ENCODE measurements at places on chromosomes 5 and 9.
A peak's percentile ranks its signal among the peaks of the same experiment; 100 is the strongest.

DNA sequence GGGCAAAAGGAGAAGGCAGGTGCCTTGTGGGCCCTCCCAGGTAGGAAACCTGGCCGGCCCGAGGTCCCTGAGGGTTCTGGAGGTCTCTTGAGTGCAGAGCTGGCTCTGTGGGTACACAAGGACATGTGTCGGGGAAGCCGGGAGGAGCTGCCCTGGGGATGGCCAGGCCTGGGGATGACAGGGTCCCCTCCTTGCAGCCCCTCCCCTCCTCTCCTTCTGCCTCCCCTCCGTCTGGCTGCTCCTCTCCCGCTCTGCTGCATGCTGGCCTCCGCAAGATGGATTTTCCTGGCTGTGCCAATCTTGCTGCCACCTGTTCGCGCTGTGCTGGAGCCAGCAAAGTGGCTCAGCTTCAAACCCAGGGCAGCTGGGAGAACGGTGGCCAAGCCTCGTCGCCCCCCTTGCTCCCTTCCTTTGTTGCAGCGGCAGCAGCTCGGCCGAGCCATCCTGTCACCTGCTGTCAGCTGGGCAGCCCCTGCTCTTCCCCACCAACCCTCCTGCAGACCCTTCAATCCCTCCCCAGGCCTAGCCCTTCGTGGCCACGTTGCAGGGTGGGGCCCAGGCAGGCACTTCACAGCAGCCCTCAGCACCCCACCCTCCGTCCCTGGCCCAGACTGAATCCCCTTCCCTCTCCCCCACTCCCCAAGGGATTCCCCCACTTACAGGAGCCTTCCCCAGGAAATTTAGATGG, 17.6 kb upstream of the UNC5A start:
- DNase-seq = no peak

GRCh38 chr5:180376511-180376910, 23.4 kb upstream of the GFPT2 start:
- DNase-seq = no peak

DNA sequence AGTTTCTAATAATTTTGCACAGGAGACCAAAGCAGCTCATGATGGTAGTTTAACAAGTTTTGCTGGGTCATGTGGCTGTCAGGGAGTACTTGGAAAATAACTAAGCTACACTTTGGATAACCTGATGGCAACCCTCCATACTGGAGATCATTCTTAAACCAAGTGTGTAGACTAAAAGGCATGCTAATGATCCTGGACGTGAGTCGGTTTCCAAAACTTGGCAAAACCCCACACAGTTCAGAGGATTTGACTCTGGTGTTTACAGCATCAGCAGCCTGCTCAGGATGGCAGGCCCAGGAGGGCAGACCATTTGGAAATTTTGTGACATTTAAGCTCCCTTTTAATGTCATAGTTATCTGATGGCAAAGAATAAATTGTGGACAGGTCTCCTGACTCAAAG, 196.5 kb upstream of the EFNA5 start:
- DNase-seq = peak; percentile 35

DNA sequence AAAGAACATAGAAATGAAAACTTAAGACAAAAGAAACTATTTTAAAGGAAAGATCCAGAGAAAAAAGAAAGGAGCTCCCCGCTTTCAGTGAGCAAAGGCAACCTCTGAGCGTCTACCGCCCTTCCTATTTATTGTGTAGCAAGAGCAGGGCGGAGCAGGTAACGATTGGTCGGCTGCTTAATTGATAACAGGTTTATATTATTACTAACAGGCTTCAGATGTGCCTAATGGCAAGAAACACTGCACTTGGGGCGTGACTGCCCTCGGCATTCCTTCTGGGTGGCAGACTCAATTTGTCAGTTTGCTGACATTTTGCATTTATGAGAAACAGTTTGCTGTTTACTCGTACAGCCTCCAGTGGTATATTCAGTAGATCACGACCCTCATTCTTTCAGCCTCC, 482.7 kb upstream of the C9orf72 start:
- DNase-seq = no peak

GRCh38 chr5:106474066-106474465, 1196.7 kb downstream of the EFNA5 start:
- no peak for DNase-seq

GRCh38 chr5:57862471-57862911, 379.9 kb upstream of the ACTBL2 start:
- peak; percentile 69 for DNase-seq

DNA sequence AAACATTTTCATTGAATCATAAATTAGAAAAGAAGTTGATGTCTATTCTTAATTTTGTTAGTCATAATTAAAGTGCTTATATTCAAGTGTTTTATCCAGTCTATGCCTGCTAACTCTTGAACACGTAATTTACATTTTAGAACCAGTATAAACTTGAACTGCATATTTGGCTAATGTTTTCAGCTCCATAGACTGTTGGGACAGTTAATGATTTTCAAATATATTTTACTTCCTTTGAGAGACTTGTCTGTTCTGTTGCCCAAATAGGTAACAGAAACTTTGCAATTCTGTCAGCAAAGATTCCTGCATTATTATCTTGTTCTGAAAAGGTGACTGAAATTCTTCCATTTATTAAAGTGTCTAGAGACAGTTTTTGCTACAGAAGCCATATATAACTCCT, 7.8 kb downstream of the ITGA2 start:
- DNase-seq = no peak

DNA sequence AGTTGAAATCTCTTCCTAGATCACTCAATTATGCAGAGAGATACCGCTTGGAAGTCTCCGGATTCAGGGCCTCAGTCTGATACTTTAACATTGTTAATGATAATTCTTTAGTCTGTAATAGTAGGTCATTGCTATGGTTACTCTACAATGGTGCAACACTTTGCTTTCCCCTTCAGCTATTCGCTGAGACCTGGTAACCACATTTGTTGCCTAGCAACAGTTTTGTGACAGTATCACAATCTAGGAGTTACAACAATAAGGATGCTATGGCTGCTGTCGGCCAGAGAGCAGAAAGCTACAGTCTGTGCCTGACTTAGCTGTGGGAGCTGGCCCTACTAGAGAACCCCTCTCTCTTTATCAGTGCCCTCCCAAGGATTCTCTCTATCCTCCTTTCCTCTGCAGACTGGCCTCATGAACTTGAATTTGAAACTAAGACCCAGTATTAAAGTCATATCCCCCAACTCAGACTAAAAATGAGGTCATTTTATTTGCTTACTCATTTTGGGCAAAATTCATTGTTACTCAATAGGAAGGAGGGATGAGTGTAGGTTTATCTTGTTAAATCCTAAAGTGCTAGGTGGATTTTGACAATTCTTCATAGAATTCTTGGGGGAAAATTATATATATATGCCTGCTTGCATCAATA, 39.3 kb downstream of the NR2F1 start:
- DNase-seq = peak; percentile 77

DNA sequence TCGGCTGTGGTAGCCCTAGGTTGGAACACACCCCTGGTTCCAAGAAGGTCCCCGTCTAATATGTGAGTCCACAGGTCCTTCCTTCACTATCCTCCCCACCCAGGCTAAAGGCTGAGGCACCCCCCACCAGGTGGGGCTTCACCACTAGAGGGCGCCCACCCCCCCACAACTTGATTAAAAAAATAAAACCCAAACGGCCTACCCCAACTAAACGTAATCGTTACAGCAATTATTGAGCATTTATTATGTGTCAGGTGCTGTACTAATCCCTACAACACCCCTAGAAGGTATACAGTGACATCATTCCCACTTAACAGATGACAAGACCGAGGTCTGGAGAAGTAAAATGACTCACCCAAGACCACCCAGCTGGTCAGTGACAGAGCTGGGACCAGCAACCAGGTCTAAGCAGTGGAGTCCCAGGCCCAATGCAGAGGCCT, 65.0 kb downstream of the FGF18 start:
- DNase-seq = no peak
